Activated CD4-positive, alpha-beta T cell treated with anti-CD3 and anti-CD28 coated beads for 1 hour (primary cell): ENCODE measurements at places on chromosomes 6 and 20.

DNA sequence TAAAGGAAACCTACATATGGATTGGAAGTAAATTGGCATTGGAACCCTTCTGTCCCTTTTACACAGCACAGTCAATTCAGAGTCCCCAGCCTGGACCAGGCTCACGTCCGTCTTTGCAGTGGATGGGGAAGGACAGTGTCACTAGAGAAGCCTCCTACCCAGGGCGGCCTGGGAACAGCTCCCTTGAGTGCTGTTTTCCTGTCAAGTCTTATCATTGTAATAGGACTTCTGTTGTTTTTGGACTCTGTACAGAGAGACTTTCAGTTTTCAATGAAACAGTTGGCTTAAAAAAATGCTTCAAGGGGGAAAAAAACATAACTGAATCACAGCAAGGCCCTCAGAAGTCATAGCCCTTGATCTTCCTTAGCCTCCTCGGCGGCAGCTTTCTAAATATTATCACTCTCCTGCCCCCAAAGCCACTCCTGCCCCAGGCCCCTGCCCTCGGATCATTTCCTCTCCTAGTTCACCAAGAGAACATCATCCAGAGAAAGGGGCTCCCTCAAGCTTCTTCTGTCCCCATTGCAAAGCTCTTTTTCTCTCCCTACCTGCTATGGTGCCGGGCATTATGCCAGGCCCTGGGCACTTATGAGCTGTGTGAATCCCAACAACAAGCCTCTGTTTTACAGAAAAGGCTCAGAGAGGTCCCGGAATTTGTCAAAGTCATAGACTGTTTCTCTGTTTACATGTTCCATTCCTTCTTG, 37.8 kb upstream of the CNKSR3 start:
- DNase-seq: no peak

GRCh38 chr6:41332241-41332640, 3.2 kb upstream of the NCR2 start:
- no peak for DNase-seq

DNA sequence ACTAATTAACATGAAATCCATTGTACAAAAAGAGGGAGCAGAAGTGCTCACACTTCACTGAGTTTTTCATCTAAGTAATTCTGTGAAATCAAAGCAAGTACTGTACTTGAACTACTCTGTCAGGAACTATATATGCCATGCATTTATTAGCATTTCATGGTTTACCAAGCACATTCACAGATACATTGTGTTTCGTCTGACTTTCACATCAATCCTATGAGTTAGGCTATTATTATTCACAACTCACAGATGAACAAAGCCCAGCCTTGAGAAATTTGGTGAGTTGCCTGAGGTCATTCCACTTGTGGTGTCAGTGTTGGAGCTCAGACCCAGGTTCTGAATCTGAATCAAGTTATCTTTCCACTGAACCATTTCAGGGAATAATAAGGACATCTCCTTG, 33.7 kb upstream of the TENT5A start:
- no peak for DNase-seq

DNA sequence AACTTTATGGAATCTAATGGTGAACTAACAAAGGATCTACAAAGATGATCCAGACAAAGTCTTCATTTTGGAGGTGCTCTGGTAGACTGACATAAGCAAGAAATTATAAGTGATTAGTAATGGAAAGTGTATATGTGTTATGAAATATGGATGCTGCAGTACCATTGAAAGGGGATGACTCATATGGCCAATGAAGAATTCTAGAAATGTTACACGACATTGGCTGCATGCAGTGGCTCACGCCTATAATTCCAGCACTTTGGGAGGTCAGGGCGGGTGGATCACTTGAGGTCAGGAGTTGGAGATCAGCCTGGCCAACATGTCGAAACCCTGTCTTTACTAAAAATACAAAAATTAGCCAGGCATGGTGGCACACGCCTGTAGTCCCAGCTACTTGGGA, 23.5 kb downstream of the CFAP206 start:
- DNase-seq: no peak

GRCh38 chr6:157456524-157456829, 75.5 kb downstream of the ZDHHC14 start:
- no peak for DNase-seq

DNA sequence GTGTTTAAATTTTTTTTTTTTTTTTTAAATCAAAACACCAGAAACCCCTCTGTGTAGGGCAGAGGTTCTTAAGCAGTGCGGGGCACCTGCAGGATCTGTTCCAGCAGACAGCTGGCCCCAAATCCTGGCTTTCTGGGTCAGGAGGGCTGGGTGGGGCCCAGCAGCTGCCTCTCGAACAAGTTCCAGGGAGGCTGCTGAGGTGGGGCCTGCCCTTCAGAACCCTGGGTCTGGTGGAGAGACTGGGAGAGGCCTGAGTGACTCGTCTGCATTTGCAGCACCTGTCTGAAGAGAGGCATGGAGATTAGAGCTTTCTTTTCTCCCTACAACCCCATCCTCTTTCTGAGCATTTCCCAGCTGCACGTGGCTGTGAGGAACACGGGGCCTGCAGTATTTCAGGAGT, 8.4 kb downstream of the PSMG4 start:
- DNase-seq: no peak

DNA sequence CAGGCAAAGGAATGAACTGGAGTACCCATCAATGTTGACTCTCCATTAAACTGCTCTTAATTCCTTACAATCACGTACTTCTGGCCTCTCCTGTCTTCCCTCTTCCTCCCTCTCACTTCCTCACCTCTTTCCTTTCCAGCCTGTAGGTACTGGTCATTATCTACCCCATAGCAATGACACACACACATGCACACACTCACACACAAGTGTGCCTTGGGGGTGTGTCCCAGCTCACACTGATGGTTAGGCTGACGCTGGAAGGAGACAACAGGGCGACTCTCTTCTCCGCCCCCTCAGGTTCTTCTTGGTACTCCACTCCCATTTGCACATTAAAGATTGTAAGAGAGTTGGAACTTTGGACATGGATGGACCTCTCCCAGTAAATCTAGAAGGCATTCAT, 14.0 kb upstream of the SERPINB9 start:
- no peak for DNase-seq

- no peak for DNase-seq
Observed at GRCh38 chr6:144181639-144182038, 31.3 kb downstream of the STX11 start.

DNA sequence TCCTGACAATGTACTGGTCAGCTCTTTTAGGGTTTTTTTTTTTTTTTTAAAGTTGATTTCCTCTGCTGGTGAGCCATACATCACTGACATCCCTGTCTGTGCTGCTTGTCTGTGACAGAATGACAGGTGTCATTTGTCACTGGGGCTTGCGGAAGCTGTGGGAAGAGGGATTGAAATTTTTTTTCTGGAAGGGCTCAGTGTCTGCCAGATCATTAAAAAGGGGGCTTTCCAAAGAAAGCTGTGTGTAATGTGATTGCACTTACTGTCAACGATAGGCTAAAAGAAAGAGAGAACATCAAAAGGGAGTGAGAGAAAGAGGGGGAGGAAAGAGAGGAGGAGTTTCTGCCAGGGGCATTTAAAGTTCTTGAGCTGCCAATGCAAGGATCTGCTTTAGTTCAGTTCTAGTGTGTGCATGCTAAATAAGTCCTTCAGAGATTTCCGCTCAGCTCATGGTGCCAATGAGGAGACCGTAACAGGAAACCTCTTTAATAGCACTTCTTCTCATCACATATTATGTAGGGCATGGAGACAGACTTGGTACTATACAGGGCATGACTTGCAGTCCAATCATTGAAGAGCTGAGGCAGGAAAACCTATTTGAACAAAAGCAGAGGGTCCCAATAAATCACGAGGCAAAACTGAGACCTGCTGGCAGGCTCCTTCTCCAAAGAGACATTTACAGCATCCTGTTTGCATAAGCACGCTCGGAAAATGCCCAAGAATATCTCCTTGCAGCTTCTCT, 177.2 kb downstream of the TSHZ2 start:
- no peak for DNase-seq

DNA sequence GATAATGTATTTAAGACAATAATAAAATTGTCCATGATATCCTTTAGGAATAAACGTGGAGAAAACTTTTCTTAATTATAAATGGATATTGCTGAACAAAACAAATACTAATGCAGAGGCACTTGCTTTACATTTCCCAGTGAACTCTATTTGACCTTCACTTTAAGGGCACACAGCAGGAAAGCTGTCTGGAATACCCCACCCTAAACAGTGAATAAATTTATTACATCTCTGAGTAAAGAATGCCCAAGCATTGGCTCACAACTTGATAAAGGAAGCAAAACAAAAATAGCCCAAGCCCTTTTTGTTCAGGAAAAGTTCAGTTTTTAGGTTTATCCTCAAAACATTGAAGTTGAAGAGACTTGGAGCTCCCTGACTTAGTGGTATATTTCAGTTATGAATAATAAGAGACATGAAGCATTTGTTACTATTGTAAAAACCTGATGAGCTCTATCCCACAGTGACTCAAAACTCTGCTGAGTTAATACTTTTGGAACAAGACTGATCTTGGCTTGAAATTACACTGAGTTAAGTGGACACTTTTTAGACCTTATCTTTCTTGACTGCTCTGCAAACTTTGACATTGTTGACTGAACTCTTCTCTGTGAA, 353.9 kb downstream of the BCKDHB start:
- DNase-seq: no peak

DNA sequence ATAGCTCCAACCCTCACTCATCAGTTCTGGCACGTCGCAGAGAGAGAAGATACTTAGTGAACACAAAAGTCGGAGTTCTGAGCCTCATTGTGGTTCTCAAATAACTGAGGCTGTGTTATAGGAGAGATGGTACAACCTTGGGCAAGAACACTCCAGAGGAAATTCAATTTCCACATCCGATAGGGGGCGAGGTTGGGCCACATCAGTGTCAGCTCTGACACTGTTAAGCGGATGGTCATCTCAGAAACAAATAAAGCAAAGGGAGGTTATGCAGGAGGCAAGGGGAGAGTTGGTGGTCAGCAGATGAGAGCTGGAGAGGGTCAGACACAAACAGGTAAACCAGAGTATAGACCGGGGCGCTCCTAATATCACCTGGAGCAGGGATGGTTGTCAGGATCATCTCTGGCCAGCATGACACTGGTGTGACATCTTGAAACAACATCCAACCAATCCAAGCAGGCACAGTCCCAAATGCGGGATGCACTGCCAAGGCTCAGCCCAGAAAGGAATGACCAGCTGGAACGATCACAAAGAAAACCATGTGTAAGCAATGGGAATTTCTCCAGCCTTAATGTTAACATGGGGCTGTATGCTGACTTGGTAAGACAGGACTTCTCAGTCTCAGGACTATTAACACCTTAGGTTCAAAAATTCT, 331.8 kb downstream of the HACE1 start:
- no peak for DNase-seq

- DNase-seq: no peak
Observed at GRCh38 chr6:139184047-139184446, 49.2 kb downstream of the HECA start.

- peak; percentile 44 for DNase-seq
Observed at GRCh38 chr6:137641474-137642077, 147.4 kb upstream of the OLIG3 start.

GRCh38 chr20:3786126-3786484, 435 bp downstream of the CENPB start:
- DNase-seq: no peak

GRCh38 chr6:41724228-41724580, 11.2 kb downstream of the TFEB start:
- DNase-seq: no peak

GRCh38 chr6:151493161-151493803, 535 bp upstream of the CCDC170 start:
- no peak for DNase-seq

DNA sequence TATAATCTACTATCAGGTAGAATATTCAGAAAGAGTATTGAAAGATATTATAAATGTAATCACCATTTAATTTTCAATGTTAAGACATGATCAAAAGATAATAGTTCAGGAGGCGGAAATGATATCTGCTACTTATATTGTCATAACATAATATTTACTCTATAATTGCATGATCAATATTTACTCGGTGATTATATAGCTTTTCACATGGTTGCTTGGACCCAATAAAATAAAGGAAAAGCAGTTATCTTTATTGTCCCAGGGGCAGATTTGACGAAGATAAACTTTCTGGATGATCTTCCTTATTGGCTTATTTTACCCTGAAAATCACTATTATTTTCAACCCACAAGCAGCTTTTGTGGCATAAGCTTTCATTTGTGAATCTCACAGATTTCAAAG, 350.4 kb downstream of the HACE1 start:
- no peak for DNase-seq

DNA sequence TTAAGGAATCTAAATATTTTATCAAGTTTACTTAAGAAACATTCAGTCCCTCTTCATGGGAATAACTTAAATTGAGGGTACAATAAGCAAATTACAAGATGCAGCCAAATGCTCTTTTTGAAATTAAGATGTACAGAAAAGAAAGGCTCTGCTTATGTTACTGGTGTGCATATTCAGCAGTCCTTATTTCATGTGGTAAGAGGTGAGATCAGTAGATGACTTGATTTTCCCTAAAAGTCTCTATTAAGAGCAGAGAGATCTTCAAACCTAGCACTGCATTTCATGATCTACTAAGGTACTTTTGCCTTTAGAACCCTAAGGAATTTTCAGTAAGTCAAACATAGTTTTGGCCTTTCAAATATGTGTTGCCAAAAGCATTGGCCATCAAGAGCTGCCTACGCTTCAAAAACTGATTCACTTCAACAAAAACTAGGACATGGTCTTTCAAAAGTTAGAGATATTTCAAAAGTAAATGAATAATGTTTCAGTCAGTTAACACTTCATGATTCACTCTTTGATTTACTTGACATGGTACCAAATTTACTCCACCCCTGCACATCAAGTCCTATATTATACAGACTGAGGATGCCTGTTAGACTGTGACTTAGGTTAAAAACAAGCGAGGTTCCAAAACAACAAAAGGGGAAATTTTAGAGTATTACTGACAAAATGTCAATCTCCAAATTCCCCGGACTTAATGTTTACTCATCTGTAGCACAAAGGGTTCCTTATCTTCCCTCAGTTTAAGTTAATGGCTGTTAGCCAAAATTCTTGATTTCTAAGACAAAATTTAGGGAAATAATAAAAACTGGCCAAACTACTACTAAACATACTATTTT, 19.2 kb downstream of the C6orf62 start:
- no peak for DNase-seq

DNA sequence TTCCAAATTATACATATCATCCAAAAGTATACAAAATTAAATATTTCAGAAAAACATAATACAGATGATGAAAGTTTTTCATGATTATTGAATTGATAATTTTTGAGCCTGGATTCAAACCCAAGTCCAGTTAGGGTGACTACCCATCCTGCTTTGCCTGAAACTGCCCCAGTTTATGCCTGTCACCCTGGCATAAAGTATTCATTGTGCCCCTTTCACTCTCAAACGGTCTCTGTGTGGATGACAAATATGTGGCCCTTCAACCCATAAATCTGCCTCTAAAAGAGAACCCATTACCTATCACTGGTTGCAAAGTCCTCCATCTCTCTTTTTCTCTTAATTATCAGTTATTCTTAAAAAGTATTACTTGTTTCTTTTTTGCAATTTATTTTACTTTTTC, 553.7 kb upstream of the JARID2 start:
- no peak for DNase-seq

GRCh38 chr6:74713941-74714340, 491.9 kb downstream of the COL12A1 start:
- no peak for DNase-seq

GRCh38 chr20:2624190-2624589, 28.2 kb upstream of the NOP56 start:
- no peak for DNase-seq
